Stimulated activated CD4-positive, alpha-beta T cell treated with anti-CD3 and anti-CD28 coated beads, TNF-alpha, amount 100 ng/mL, for 48 hours (primary cell): ENCODE measurements at places on chromosomes 2 and 18.

- no peak for DNase-seq
These were observed 131.4 kb upstream of the MAPRE2 start for GRCh38 chr18:34909637-34910364.

DNA sequence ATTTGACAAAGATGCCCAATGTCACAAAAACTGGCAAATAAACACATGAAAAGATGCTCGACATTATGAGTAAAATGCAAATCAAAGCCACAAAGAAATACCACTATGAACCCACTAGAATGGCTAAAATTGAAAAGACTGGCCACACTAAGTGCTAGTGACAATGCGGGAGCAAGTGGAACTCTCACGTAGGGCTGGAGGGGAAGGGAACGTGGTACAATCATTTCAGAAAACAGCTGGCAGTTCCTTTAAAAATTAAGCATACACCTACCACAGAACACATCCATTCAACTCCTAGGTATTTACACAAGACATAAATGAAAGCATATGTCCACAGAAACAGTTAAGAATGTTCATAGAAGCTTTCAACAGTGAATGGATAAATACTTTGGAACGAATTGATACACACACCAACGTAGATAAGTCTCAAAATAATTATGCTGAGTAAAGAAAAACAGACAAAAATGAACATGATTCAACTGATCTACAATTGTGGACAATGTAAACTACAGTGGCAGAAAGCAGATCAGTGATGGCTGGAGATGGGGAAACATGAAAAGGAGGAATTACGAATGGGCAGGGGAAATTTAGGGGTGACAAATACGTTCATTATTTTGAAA lies 71.7 kb downstream of the MYOM1 start:
- DNase-seq, result no peak

- DNase-seq, result peak; percentile 50
These were observed 30.9 kb downstream of the MBP start for GRCh38 chr18:77101410-77102258.

- no peak for DNase-seq
These were observed 96.5 kb upstream of the BOD1L2 start for GRCh38 chr18:57050310-57050949.

GRCh38 chr18:77023102-77023782 lies 109.3 kb downstream of the MBP start:
- DNase-seq, result no peak

DNA sequence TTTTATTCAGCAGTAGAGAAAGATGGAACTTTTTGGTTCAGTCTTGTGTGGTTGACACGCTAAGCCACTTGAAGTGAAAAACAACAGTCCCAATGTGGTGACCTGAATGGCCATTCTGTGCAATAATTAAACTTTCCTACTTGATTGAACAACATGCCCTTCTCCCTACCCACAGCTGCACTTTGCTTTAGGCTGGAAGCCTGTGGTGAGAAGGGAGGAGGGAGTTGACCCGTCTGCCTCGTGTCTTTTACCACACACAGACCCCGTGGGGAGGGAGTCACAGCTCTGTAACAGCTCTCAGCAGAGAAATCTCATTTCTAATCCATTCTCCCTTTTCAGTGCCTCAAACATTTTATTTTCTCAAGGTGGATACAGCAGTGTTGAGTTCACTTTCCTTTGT lies 138.2 kb upstream of the PKDCC start:
- no peak for DNase-seq

DNA sequence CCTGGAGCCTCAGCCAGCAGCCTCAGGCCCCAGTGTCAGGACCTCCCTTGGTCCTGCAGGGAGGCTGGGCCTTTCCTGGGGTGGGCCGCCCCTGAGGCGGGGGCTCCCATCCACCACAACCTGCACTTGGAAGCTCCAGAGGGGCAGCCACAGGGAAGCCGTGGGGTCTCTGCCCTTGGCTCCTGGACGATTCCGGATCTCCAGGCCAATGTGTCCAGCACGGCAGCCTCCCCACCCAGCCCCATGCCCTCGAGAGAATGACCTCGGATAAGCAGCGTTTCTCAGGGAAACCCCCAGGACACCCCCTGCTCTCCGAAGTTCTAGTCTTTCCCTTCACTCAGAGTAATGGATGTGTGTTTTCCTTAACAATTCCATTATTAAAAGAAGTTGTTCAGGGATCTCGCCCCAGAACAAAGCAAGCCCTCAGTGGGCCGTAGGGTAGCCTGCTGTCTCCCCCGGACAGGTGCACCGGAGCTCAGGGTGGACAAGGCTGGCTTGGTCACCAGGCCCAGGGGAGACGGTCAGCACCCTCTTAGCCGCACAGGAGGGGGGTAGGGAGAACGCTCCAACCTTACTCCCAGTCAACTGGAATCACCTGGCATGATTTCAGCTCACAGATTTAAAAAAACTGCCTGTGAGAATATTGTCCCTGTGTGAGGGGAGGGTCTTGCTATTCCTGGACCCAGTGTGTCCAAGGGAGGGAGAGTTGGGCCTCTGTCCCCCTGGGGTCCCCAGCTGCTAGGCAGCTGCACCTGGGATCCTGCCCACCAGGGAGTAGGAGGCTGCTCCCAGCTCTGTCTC lies 72.2 kb upstream of the OTOS start:
- no peak for DNase-seq

DNA sequence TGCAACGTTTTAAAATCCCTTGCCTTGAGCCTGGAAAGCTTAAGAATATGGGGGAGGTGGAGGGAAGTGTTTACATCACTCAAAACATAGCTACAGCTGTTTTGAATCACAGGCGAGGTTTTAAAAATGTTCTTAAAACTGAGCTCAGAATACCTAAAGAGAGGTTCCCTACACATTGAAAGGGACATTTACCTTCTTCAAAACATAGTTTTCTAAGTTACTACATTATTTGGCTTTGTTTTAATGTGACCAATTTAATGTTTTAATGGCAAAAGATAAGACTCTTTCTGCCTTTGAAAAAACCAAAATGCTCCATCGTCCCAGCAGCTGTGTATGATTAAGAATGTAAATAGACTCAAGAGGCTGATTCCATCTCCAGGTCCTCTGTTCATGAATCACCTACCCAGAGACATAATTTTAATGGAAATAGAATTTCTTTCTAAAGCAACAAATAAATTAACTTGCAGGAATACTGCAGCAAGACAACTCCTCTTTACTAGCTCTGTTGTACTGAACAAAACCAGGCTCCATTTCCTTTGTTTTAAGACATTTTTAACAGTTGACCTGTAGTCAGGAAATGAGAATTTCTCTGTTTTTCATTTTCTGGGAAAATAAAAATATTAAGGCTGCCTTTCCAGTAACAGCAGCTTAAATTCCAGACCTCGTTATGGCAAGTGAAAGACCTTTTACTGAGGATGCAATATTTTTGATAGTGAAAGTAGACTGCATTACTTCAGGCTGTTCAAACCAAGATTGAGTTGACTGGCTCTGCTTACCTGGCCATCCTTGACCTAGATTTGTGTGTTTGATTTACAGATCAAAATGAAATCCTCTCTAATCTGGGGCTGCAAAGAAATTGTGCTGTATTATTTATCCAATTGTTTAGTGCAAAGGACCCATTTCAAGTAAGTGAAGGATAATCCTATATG lies 33.7 kb upstream of the WDR75 start:
- no peak for DNase-seq

GRCh38 chr2:108607706-108608301 lies 73.5 kb downstream of the LIMS1 start:
- no peak for DNase-seq

DNA sequence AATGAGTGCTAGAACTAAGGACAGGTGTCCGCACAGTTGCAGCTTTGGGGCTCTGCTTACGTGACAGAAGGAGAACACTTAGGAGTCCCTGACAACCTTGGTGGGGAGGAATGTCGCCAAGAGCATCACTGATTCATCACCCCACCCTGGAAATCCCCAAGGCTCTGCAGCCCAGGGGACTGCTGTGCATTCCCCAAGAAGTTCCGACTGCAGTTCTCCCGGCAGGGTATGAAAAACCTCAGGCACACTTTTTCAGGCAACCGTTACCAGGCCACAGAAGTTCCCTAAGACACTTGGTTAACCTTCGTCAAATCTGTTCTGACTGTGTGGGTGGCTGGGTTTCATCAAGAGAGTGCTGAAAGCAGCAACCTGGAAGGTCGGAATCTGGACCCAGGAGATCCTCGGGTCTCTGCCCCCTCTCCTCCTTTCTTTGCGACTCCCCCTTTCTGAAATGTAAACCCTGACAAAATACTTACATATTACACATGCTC lies 192.1 kb upstream of the CXCR4 start:
- DNase-seq, result no peak

DNA sequence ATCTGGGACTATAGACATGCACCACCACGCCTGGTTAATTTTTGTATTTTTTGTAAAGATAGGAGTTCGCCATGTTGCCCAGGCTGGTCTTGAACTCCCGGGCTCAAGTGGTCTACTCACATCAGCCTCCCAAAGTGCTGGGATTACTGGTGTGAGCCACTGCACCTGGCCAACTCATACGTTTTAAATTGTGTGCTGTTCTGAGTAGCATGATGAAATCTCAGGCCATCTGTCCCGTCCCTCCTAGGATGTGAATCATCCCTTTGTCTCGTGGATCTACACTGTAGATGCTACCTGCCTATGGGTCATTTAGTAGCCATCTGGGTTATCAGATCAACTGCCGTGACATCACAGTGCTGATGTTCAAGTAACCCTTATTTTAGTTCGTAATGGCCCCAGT lies 38.5 kb upstream of the RMP24 start:
- DNase-seq, result no peak

DNA sequence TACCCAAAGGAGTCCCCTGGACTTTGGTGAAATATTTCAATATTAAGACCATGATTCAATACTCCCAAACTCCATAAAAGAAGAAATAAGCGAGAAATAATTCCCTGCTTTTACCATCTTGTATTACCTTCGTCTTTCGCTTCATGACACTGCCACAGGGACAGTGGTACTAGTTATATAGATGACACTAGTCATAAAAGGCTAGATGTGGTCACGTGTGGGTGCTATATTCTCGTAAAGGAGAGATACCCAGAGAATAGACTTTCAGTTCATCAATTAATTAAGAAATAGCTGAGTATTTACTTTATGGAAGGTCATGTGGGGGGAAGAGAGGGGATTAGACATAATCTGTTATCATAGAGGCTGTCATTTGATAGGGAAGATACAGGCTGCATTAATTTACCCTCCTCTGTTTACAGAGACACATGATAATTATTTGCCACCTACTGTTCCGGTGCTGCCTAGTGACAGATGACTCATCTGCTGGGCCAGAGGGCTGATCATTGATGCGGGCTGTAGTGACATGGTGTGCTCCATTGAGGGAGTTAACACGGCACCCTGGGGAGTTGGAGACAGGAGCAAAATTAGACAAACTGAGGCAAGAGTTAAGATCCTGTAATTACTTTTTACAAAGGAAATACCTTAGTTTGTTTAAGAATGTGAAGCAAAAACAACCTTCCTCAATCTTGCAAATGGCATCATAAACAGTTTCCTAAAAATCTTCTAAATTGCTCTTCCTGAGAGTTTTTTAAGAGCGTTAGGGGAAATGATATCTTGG lies 78.2 kb upstream of the ITGB6 start:
- DNase-seq, result no peak

DNA sequence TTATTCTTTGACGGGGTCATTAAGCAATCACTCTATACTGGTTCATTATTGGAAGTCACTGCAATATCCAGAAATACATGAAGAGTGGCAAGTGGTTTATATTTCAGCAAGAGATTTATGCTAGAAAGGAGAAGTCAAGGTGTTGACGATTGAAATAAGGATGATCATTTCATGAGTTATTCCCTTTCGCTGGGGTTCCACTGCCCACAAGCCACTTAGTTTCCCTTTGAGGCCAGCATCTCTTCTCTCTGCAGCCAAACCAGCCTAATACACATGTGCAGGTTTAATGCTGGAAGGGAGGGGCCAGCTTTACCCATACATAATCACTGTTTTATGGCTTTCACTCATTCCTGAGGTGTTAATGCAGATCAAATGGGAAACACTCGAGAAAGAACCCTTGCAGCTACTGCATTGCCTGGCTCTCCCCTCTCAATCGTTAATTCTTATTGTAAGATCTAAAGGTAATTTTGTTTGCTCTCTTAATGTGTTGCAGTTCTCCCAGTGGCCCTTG lies 108.4 kb downstream of the MEIS1 start:
- no peak for DNase-seq

DNA sequence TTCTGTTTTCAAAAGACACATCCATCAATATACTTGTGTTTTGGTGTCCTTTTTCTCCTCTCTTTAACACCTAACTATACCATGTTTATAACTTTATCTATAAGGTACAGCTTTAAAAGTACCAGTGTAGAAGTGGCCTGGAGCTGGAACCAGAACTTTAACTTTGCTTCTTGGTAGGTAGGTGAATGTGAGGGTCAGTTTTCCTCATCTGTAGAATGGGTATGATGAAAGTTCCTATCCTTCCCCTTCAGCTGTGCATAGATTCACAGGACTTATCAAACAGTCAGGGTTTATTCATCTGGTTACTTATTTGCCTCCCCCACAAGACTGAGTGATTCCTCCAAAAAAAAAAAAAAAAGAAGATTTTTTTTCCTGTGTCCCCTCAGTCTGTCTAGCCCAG lies 12.7 kb downstream of the KCTD1 start:
- DNase-seq, result no peak

DNA sequence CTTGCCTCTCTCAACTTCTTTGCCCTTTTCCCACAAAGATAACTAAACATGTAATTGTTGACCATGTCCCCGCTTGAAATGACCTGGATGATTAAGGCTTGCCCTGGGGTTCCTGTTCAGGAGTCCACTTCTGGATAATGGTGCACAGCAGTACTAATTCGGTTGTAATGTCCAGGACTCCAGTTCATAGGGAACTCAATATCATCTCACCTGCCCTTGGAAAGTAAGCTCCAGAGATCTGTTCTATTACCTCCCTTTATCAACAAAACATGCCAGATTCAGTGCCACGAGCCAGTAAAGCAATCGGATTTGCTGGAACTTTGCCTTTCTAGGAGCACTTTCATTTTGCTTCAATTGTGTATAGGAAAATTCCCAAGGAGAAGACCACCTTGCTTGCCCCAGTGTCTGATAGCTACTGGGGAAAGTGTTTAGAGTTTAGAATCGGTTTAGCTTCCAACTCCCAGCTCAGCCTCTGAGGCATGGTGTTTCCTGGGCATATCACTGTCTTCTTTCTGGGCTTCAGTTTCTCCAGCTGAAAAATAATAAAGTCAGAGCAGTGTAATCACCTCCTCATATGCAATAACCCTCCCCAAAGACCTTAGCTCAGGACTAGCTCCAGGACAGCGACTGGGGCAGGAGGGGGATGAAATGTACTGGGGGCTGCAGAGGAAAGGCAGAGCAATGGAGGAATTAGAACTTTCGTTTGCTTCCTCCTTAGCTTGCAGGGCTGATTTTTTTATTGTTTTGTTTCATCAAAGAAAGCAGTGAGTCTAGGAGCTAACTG lies 162.6 kb upstream of the CYRIA start:
- no peak for DNase-seq

DNA sequence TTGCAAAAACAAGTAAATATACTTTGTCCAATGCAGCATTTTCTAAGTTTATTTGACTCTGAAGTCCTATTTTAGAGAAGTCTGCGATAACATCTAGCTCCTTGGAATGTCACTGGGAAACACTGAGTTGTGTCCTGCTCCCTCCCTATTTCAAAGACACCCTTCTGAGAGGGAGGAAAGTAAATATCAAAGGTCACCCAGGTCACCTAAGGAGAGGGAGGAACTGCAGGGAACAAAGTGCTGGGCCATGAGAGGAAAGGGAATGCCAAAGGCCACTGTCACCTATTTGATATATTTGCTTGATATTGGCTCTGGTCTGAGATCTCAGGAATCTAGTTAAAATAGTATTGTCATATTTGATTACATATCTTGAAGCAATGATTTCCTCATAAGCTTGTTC lies 201.3 kb downstream of the GCA start:
- DNase-seq, result no peak
